ENCODE measurements at places on chromosomes 5 and 9.

DNA sequence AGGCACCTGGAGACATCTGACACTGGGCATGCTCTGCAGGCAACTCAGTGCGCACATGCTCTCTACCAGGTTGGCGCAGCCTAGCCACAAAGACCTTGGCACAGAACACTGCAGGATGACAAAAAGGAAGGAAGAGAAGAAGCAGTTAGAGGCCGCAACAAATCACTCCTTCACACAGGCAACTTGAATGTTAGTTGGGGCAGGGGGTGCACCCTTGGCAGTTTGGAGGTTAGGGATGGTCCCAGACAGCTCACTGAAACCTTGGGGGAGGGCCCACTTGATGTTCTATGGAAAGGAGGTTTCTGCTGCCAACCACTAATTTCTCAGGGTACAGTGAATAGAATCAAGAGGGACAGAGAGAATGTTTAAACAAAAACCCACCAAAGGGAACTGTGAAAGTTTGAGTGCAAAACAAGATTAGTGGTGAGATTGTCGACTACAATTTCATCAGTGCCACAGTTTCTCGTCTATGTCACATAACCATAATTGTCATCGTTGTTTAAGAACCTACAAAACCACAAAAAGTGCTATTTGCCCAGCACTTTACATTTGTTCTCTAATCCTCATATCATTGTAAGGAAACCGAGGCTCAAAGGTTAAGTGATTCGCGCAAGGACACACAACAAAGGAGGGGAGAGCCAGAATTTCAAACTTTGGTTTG is 48.7 kb downstream of the FBXW11 start:
- DNase-seq, result no peak

GRCh38 chr5:73388306-73388684 is 60.3 kb downstream of the FOXD1 start:
- no peak for DNase-seq

- peak; percentile 8 for DNase-seq
Observed at GRCh38 chr9:35395076-35395705, 94.7 kb upstream of the RUSC2 start.

DNA sequence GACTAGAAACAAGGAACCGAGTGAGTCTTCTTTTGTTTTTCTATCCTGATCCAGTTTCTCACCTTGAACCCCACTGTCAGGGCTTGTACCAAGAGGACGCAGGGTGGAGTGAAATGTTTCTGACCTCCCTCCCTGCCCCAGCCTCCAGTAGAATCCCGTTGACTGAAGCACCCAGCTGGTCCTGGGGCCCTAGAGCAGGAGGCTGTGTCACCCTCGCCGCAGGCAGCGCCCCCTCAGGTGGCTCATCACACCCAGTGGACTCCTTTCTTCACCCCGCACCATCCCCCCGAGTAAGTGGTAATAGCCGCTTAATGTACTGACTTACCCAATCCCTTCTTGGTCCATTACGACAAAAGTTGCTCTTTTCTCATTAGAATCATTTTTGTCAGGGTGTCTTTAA is 53.8 kb downstream of the MVB12B start:
- no peak for DNase-seq

DNA sequence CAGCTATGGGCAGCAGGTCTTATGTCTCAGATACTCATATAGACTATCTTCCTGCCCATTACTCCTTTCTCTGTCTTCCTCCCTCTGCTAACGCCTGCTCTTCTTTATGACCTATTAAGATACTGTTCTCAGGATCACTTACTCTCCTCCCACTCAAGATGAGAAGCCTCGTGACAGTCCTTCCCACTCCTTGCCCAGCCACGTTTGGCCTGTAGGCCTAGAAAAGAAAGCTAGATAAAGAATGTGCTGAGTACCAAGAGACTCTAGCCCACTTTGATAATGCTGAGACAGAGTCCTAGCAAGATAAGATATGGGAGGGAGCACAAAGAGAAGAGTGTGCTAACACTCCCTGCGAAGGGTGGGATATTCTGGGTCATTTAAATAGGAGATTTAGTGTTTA is 6.8 kb upstream of the DENND4C start:
- no peak for DNase-seq

- no peak for DNase-seq
Observed at GRCh38 chr5:119400245-119400644, 44.4 kb downstream of the TNFAIP8 start.

GRCh38 chr5:146592352-146592751 is 76.4 kb upstream of the GPR151 start:
- DNase-seq, result no peak

- peak; percentile 82 for DNase-seq
Observed at GRCh38 chr5:123156577-123157296, 67.7 kb downstream of the PRDM6 start.

GRCh38 chr5:14251733-14252132 is 108.6 kb downstream of the TRIO start:
- no peak for DNase-seq

GRCh38 chr5:43065948-43066798 is 26.1 kb upstream of the ANXA2R start:
- peak; percentile 77 for DNase-seq

- no peak for DNase-seq
Observed at GRCh38 chr5:158510479-158510878, 589.2 kb downstream of the EBF1 start.

DNA sequence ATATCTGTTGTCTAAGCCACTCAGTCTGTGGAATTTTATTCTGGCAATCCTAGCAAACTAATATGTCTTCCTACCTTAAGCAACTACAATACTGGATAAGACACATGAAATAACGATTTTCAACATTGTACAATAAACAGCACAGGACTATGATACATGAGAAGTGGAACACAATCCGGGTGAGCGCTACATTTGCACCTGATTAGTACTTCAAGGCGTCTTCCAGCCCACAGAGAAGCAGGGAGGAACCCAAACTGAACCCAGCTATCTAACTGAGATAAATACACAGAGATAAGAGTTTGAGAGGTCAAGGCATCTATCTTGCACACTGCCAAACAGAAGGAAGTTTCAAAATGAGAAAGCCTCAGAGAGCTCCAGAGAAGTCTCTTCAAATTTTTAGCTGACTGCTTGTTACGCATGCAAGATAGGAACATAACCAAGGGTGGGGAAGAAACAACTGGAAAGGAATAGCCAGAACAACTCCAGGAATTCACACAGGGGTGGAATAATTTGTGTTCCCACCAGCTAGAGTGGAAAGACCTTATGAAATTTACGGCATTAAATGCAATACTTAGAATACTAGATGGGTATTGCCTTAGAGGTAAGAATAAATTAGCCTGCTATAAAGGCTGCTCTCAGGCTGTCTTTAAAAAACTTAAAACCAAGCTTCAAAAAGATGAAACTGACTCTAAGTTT is 481.8 kb downstream of the MTRR start:
- no peak for DNase-seq

DNA sequence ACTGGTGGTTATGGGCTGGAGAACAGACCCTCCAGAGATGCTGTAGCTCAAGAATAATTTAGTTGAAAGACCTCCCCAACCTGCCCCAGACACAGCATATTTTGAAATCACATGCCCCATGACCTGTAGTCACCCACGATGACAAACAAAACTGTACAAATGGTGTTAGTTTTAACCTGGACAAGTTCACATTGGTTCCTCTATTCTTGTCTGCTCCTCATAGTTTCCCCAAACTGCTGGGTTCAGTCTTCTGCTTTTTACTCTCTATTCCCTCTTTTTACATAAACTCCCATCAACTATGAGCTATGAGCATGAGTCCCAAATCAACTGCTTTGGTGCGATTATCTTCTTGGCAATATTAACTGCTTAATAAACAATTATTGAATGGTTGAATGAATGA is 365.3 kb upstream of the CLINT1 start:
- DNase-seq, result no peak

DNA sequence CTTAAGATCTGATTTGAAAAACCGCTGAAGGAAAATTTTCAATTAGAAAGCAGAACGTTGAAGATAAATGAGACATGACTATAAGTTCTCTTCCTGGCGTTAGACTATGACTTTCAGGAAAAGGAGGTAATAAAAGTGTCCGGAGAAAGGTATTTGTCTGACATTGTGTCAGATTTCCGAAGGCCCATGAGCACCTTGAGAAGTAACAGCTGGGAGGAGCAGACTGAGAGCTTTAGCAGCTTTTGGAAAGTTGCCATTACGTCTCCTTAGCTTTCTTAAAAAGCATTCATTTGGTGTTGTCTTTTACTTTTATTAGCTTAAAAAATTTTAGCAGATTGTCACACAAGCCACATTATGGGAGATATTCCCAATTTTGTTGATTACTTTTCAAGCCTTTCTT is 363.5 kb downstream of the NDUFS4 start:
- DNase-seq, result no peak

DNA sequence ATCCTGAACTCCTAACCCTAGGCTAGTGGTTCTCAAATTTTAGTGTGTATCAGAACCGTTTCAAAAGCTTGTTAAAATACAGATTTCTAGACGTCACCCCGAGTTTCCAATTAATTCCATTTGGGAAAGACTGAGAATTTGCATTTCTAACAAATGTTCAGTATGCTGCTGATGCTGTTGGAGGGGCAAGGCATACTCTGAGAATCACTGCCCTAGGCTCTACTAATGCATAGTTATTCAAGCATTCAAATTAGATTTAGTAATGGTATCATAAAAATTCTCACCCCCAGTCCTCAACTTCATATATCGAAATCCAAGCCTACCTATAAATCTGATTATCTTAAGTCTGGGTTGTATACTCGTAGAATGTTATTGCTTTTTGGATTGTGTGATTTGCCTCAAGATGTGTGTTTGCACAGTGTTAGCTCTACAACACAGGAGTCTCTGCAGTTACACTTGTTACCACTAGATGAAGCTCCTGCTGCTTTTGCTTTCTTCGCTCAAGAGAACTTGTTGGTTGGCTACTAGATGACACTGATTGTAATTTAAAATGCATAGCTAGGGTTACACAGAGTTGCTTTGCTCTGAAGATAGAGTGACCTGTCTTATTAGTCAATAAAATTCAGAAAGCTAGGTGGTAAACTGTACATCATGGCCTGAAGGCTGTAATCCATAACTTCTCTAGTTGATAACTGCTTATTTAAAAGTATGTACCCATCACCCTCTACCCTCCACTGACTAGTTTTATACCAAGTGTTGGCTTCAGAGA is 7.5 kb upstream of the ERAP2 start:
- DNase-seq, result peak; percentile 72

DNA sequence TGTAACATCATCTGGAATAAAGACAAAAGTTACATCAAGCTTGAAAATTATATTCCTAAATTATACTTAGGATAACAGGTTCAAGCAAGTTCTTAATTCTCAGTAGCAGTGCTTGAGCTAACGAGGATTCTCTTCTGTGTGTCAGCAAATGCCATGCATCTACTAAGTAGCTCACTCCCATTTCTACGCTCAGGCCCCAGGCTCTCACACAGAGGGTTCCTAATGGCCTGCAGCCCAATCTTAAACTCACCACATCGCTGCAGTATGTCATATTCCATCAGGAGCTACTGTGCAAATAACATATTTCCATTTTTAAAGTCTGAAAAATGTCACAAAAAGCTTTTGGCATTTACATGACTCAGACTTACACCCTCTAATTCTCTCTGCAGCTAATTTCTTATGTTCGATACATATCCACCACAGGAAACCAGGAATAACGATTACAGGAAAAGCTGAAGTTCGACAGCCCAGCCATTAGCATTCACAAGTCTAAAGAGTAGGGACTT is 474.8 kb downstream of the EFNA5 start:
- DNase-seq, result no peak

- peak; percentile 28 for DNase-seq
Observed at GRCh38 chr9:95224376-95225019, 93.0 kb downstream of the FANCC start.

GRCh38 chr9:126919193-126919592 is 4.6 kb downstream of the RALGPS1 start:
- no peak for DNase-seq

- DNase-seq, result no peak
Observed at GRCh38 chr9:97571664-97572063, 61.5 kb downstream of the TSTD2 start.

DNA sequence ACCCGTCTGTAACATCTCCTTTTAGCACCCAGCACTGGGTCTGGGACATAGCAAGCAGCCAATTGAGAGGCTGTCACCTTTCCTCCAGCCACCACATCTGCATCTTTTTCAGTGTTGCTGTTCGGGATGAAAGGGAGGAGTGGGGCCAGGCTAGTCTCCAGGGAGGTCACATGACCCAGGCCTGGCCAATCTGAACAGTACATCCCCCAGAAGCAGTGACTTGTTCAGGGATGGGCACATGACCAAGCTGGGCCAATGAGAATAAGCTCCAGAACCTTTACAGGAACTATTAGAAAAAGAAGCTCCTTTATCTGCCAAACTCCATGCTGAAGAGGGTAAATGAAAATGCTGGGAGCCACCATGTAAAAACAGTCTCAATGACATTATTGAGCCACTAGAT is 359.0 kb downstream of the SLIT3 start:
- no peak for DNase-seq

GRCh38 chr5:141633871-141634561 is 2.6 kb downstream of the HDAC3 start:
- DNase-seq, result no peak

DNA sequence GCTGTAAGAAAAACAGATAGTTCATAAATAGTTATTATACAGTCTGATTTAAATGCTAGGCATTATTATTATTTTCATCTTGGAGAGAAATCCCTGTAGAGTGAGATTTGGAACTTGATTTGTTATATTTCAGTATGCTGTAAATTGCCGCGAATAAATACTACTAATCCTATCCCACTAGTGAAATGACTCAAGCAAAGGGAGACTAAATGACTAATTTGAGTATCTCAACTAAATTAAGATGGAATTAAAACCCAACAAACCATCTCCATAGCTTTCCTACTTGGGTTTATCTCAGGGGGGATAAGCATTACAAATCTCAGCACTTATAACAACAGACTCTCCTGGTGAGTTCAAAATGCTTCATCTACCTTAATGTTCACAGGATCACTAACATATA is 206.0 kb downstream of the MCTP1 start:
- DNase-seq, result no peak

DNA sequence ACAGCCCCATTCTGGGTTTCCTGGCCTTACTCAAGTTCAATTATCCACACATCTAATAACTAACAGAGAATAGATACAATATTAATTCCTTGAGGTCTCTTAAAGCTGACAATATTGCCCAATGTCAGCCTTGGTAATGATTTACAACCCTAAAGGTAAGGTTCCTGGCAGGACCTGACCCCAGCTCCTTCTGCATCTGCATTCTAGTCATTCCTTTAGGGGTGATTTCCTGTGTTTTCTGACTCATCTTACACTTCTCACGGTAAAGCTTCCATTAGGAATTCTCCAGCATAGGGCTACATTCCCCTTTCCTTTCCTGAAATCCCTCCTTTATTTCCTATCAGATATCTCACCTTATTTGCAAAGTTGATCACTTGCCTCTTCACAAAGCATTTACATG is 9.3 kb downstream of the HAVCR1 start:
- no peak for DNase-seq

Measured in fibroblast of gingiva (primary cell).